ENCODE measurements at places on chromosomes 1 and 21.

DNA sequence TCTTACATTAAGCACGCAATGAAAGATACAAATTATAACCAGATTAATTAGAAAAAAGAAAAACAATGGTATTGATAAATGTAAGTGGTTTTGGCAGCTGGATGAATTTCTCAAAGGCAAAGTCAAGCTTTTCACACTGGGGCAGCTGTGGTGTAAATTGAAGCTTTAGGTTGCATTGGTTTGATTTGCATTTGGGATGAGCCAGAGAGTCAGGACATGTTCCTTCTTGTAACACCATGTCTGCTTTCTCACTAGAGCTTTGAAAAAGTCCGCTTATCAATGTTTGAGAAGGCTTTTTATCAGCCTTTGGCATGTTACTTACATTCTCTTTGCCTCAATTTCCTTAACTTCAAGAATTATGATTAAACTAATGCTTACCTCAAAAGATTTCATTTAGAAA is 173.9 kb downstream of the GPATCH2 start:
- DNase-seq = no peak

GRCh38 chr1:203306965-203307541 is 1.7 kb downstream of the BTG2 start:
- no peak for DNase-seq

DNA sequence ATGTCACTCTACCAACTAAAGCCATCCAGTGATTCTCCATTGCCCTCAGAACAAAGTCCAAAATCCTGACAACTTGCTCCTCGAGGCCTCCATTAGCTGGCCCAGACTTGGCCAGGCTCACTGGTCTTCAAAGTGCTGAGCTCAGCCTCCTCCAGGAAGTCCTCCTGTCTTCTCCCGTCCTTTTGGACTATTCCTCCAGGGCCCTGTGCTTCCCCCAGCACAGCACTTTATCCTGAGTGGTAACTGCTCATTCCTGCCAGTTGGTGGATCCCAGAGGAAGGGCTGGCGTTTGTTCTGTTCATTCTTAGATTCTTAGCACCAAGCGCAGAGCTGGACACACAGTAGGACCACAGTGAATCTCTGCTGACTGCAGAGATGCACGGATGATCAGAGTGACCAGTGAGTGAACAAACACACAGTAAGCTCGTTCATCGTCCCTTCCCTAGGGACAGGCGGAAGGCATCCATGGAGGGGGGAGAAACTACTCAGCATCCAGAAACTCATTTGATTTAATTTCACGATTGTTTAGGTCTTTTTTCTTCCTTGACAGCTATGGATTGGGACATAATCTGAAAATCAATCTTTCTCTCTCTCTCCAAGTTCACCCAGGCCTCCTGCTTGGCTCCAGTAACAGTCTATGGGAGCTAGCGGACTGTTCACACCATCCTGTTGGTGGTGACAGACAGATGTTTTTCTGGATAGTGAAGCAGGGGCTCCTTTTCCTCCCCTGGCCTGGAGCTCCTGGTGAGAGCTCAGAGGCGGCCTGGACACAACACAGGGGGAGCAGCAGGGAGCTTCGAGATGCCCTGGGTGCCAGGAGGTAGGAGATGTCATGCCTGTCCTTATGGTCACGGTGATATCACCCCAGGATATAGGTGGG is 180.2 kb downstream of the PTPRU start:
- DNase-seq = no peak

GRCh38 chr1:154860156-154860870 is 9.8 kb downstream of the KCNN3 start:
- peak; percentile 46 for DNase-seq

- DNase-seq = no peak
Measured at GRCh38 chr1:188372821-188373220, 1544.1 kb downstream of the PLA2G4A start.

DNA sequence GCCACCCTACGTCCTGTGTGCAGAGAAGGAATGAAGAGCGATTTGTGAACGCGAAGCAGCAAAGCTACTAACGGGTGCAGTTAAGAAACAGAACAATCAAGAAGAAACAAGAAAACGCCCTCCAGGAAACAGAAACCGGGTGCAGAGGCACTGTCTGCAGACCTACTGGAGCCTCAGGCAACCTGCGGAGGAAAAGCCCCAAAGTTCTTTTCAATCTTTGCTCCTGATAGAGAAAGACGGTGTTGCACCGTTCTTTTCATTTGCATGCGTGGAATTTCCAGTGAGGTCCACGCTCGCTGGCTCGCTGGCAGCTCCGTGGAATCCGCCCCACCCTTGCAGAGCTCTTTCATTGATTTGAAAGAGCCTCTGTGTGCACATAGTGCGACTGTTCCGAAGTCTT is 37.0 kb upstream of the PDE9A start:
- no peak for DNase-seq

DNA sequence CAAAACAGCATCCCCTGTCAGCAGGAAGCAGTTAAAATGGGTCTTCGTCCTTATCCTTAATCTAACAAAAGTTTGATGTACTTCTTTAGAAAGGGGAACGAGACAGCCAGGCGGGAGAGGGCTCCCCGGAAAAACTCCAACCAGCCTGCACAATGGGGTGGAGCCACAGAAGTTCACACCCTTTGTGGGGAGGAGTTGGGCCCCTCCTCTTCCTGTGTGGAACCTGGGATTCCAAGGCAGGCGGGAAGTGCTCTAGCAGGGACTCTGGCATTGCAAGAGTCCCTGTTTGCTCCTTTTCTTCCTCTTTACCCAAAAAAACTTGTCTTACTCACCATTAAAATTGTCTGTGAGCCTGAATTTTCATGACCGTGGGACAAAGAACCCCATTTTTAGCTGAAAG is 47.7 kb downstream of the FCRL5 start:
- no peak for DNase-seq
